ENCODE measurements at places on chromosomes 11 and 22. TPM values are rescaled to one million over a fixed set of nuclear protein-coding genes. Genes with fewer than 3 reads are reported as not detected.

- DNase-seq, result peak; percentile 62
These were observed 146.2 kb upstream of the RASSF10 start for GRCh38 chr11:12862696-12863469.

The XKR3 gene
- total RNA-seq, result not detected

The CHRDL2 gene
- 3.9 TPM for total RNA-seq

DNA sequence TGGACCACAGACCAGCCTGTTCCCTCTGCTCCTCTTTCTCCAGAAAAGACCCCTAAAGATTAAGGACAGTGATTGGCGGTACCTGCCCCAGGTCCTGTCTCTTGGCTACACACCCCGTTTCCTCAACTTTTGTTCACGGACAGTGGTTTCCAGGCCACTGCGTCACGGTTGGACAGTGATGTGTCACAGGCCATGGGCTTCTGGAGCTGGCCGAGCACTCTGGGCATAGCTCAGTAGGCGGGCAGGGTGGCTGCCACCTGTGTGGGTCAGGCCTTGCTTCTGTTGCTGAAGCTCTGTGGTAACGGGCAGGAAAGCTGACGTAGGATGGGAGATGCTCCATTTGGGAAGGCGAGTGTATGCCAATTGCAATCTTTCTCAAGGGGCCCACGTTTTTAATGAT, 13.6 kb downstream of the TUB start:
- DNase-seq, result no peak

GRCh38 chr11:130068986-130069658, 572 bp upstream of the APLP2 start:
- DNase-seq, result peak; percentile 88

- no peak for DNase-seq
These were observed 63.8 kb downstream of the ARHGAP8 start for GRCh38 chr22:44816141-44816540.
